ENCODE measurements at places on chromosomes 1 and 21.

GRCh38 chr1:41805771-41806471, 112.8 kb downstream of the HIVEP3 start:
- DNase-seq, result no peak

GRCh38 chr1:169696273-169697100, 14.9 kb downstream of the SELL start:
- no peak for DNase-seq

DNA sequence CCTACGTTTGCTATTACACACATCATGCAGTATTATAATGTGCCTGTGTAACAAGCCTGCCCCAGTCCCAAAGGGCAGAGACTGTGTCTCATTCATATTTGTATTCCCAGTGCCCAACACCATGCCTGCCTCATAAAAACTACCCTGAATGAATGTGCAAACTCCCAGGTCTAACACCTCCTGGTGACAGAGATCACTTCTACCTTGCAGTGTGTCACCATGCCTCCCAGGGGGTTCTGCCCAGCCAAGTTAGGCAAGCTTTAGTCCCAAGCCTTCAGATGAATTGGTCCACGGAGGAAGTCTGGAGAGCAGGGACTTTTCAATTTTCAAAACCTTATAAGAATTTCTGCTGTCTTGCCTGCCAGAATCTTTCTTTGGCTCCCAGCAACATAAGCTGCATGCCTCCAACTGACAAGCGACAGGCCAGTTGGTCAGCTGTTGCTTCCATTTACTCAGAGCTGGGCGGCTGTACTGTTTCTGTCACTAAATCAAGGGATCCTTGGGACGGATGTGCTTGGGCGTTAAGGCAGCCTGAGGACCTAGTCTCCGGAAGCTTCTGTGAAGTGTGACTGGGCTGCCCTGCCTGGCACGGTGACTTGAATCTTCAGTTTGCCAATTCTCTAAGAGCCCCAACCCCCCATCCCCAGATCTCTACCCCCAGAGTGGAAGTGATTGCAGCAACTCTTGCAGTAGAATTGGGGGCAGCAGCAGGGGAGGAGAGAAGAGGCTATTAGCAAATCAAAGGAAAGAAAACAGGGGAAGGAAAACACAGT, 1.2 kb downstream of the RXRG start:
- DNase-seq, result no peak

- no peak for DNase-seq
These were observed 1.4 kb downstream of the PRAMEF18 start for GRCh38 chr1:13224480-13225060.

DNA sequence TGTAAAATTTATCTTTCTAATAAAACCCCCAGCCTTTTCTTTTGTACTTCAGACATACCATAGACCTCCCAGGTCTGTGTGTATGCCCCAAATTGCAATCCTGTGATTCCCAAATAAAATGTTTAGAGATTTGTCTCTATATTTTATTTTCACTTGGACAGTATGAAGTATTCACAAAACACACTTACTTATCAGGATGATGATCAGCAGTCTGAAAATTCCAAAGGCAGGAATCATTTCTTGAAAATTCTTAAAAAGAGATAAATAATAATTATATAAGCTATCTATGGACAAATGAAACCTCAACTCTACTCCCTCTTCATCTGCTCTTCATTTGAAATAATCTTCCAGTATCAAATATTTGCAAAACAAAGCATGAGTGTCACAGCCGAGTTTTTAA, 11.6 kb upstream of the GJA9 start:
- DNase-seq, result no peak

DNA sequence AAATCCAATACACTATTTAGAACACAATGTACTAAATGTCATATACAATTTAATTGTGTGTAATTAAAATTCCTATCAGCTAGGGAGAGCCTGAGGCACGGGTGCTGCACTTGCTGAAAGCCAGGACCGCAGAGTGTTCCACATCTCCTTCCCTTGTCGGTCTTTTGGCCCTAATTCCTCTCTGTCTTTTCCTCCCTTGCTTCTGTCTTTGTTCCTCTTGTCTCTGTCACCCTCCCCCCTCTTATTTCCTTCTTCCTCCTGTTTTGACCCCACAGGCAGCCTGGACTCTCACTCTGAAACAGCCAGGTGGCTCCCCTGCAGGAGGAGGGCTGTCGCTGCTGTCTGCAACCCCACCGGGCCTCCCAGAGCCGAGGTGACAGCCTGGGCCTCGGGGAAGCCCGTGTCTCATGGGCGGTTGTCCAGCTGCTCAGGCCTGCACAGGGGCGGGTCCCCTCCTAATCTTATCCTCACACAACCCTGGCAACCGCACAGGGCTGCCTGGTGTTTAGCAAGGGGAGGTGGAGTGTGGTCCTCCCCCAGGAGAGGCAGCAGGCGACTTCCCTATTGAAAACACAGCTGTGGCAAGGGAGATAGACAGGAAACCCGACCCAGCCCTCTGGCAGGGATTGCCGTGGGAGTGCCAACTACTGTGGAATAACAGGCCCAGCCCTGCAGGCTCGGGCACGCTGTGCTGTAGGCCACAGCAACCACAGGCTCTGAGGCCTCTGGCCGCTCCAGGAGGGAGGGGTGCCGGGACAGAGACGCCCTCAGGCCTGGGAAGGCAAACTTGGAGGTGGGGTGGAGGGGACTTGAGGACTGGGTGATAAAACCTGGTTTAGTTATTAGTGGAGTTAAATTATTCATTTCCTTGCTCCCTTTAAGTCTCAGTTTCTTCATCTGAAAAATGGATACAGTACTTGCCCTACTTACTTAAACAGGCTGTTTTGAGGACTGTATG, 68.8 kb upstream of the WDR26 start:
- DNase-seq, result peak; percentile 94

GRCh38 chr21:36076878-36077655, 7.2 kb downstream of the CBR1 start:
- DNase-seq, result no peak
